ENCODE measurements at places on chromosomes 4 and X.
A peak's percentile ranks its signal among the peaks of the same experiment; 100 is the strongest.

- peak; percentile 14 for DNase-seq
Observed at GRCh38 chrX:130028196-130028595, 45.8 kb downstream of the BCORL1 start.

DNA sequence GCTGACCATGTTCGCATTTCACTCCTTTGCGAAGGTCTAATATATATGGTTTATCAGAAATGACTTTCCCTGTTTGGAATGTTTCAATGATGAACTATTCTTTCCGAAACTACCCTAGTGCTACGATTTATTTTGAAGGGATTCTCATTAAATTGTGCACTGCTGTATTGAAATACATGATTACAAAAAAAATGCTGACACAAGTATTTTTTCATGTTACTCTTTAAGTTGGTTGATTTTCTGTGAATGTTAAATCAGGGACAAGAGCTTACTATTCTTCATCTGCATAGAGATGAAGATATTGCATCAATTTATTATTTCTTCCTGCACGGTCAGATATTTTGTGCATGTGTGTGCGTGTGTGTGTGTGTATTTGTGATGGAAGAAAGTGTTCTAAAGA lies 731.5 kb upstream of the AGA start:
- DNase-seq: no peak

GRCh38 chr4:185039508-185040273 lies 21.4 kb downstream of the HELT start:
- peak; percentile 34 for DNase-seq

DNA sequence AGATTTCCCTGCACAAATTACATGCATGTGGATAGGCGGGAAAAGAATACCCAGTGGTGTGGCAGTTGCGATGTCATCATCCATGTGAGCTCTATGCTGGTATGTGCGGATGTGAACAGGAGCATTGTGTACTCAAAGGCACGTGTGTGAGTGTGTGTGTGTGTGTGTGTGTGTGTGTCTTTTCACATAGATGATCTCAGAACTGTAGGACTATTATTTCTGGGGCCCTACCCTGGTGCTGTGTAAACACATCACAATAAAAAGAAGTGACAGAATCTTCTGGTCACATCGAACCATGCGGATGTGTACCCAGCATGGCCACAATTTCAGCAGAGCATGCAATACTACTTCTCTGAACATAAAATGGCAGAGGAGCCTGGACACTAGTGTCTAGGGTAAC lies 624.8 kb downstream of the MID1IP1 start:
- no peak for DNase-seq

- DNase-seq: no peak
Observed at GRCh38 chr4:96630839-96631238, 790.9 kb downstream of the PDHA2 start.

GRCh38 chr4:15925830-15926229 lies 12.7 kb downstream of the FGFBP1 start:
- no peak for DNase-seq

DNA sequence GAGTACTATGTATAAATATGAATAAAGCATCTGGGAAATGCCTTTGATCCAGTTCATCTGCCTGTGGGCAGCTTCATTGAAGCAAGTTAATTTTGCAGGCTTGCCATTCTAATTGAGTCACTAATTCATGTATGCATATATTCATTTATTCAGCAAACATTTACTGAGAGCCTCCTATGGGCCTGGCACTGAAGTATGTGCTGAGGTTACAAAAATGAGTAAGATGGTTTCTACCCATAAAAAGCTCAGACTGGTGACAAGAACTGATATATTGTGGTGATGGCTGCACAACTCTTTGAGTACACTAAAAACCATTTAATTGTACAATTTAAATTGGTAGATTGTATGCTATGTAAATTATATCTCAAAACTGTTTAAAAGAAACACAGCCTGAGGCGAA lies 1.1 kb upstream of the MRPL1 start:
- no peak for DNase-seq

- DNase-seq: no peak
Observed at GRCh38 chrX:68332201-68332731, 101.0 kb downstream of the OPHN1 start.

- no peak for DNase-seq
Observed at GRCh38 chrX:65582450-65583082, 48.0 kb upstream of the LAS1L start.

GRCh38 chr4:172978848-172979247 lies 189.8 kb upstream of the GALNT7 start:
- DNase-seq: no peak

GRCh38 chrX:25721564-25721963 lies 416.6 kb upstream of the MAGEB18 start:
- no peak for DNase-seq

- no peak for DNase-seq
Observed at GRCh38 chr4:75708218-75708691, 16.1 kb upstream of the USO1 start.

GRCh38 chrX:135521405-135522131 lies 1.1 kb downstream of the INTS6L start:
- DNase-seq: peak; percentile 71

DNA sequence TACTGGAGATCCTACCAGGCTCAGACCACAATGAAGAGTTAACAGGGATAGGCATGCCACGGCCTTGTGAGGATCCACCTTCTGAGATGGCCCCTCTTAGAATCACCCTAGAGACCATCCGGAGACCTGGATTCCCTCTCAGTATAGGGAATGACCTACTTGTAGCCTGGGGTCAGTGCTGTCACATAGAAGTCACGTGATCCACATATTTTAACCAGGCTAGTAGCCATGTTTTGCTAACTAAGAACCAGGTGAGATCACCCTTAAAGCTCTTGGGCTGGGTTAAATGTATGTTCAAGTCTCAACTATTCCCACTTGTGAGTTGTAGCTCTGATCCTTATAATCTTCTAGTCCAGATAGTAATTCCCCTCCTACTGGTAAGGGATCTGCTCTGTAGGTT lies 215.4 kb downstream of the CCNG2 start:
- no peak for DNase-seq

GRCh38 chr4:185467101-185467500 lies 4.4 kb downstream of the CCDC110 start:
- DNase-seq: no peak

DNA sequence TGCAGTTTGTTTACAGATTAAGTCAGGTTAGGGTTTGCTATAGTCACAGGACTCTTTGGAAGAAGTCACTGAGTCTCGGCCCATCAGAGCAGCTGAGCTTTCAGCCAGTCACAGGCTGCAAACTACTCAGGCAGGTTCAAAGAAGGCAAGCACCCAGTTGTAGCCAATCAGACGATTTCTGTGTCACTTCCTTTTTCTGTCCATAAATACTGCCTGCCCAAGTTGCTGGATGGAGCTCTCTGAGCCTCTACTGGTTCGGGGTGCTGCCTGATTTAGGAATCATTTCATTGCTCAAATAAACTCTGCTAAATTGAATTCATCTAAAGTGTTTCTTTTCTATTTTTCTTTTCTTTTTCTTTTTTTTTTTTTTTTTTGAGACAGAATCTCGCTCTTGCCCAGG lies 7.3 kb upstream of the SH3BP2 start:
- DNase-seq: no peak

DNA sequence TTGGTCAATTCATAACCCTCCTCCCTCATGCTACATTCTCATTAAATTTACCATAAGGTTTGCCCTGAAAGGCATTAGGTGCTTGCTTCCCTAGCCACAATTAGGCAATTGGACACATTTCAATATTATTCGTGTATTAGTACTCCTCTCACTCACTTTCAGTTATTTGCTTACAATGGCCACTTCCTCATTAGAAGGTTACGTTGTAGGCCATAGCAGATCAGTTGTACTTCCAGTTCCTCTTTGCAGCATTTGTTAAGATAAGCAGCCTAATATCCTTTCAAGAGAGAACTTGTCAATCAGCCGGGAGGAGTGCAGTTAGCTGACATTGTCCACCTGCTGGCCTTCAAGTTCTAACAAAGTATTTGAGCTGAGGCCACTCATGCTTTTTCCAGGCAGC lies 1017.2 kb downstream of the PCDH7 start:
- no peak for DNase-seq

DNA sequence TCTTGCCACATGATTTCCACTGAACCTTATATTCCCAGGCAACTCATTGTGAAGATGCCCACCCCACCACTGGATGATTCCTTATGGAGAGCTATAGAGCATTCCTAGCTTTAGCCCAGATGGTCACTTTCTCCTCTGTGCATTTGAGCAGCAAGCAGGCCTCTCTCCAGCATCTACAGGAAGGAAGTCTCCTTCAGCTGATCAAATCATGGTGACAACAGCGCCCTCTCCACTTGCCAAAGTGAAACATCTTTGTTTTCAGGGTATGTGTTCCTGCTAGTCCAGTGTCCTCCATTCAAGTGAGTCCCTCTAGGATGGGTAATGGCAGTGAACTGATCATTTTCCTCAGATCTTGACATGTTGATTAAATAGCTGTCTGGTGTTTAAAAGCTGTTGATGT lies 10.9 kb upstream of the SYTL5 start:
- no peak for DNase-seq

GRCh38 chrX:135490979-135491514 lies 29.4 kb upstream of the INTS6L start:
- DNase-seq: no peak

- no peak for DNase-seq
Observed at GRCh38 chrX:108735091-108735678, 1.2 kb downstream of the IRS4 start.
